ENCODE measurements at places on chromosomes 13 and 19.
A peak's percentile ranks its signal among the peaks of the same experiment; 100 is the strongest.

GRCh38 chr13:53073711-53074110 is 45.1 kb downstream of the OLFM4 start:
- no peak for DNase-seq

DNA sequence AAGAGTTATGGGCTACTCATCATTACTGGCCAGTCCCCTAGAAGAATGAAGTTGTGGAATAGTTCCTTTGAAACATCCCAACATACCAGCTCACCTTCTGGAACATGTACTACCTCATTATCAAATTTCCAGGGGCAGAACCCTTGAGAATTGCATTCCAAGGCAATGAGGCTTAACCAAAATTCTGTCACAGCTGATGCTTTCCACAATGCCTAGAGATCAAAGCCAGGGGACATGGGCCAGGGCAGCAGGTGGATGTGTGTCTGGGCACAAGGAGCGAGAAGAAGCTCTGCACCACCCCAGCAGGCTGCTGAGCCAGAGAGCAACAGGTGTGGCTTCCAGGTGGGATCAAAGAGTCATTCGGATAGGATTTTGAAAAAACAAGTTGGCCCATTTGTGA is 362.1 kb downstream of the EFNB2 start:
- no peak for DNase-seq

DNA sequence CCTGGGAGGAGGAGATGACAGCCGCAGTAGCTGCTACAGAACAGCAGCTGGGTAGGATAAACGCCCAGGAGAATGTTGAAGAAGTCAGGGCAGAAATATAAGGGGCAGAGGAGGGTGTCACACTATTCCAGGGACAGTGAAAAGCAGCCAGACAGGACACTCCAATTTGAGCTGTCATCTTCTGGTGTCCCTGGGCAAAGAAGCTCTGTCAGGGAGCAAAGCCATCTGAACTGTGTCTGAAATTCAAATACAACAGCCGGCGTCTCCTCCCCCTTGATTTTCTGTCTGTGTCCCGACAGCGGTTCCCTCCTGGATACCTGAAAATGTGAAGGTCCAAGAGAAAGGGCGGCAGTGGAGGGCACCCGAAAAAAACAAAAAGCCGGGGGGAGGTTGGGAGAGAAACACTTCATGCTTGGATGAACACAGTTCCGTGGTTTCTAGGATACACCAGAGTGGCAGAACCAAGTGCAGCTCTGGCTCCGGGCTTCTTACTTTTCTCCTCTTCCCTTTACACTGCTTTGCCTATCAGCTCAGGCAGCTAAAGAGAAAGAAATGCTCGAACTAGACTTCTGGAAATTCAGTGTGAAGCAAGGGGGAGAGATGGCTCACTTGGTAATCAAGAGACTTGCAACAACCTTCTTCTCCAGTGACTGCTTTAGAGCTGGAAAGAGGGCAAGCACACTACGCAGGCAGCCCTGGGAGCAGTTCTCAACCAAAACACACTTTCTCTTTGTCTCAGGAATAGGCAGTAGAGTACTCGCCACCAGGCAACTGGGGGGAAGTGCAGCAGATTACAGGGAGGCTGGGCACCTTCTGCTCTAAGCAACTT is 465.6 kb downstream of the ITGBL1 start:
- no peak for DNase-seq

- DNase-seq: no peak
These were observed 41.2 kb downstream of the PCCA start for GRCh38 chr13:100130092-100130491.

DNA sequence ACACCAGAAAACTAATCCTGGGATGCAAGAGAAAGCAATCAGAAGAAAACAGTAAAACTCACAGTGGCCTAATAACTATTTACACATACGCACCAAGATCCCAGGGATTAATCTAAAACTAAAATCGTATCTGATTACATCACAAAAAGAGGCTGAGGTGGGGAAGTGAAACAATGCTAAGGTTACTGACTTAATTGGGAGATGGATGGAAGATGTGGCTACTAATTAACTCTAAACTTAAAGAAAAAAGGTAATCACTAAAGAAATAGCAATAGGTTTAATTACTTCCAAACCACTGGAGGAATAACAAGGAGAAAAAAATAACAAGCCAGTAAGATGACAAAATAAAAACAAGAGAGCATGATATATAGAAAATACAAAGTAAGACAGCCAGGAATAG is 50.4 kb downstream of the NUFIP1 start:
- DNase-seq: no peak

- no peak for DNase-seq
These were observed 644.4 kb downstream of the PCDH9 start for GRCh38 chr13:66585669-66586203.

DNA sequence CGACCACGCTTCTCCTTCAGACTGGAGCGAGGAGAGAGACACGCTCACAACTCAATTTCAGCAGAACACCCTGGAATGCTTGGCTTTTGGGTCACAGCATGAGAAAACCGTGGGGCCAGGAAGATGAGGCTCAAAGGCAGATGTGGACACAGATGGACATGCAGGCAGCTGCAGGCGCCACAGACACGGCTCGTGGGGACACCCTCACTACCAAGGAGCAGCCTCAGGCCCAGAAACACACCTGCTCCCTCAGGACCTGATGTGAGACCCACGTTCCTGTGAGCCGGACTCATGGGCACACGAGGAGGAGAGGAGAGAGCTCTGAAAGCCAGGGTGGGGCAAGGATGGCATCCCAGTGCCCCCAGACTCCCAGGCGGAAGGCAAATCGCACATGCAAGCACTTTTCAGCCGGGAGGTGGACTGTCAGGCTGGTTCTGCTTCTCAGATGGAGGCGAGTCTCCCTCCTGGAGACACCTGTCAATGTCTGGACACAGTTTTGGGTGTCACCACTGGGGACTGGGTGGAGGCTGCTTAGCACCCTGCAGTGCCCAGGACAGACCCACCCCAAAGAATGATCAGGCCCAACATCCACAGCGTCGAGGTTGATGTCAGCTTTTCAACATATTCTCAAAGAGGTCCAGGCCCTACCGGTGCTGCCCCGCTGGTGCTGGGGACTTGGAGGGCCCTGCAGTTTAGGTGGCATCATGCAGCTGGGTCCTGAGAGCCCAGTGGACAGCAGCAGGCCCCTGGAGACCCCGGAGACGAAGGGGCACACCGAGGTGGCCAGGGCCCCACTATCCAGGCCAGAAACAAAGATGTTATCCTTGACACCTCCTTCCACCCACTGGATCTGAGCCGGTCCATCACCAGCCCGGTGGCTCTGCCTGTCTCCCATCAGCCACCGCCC is 2.3 kb downstream of the ABHD17A start:
- DNase-seq: peak; percentile 45

DNA sequence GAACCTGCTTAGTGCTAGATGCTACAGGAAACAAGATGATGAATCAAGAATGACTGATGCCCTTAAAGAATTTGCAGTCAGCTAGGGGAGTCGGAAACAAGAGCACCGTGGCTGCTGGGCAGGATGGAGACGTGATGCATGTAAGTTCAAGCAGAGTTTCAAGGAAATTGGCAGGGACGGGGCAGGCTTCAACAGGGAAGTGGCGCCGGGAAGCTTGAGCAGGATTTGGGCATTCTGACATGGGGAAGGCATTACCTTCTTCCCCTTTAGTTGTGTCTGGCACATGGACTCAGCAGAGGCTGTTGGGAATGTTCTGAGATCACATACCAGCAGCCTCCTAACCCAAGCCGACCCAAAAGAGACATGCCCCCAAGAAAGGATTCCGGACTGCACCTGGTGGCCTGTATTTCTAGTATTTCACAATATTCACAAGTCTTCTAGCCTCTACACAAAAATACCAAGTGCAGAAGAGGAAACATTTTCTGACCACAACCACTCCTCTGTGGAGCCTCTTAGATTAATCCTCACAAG is 138.2 kb downstream of the CRYL1 start:
- no peak for DNase-seq

- no peak for DNase-seq
These were observed 3.8 kb downstream of the RNF126 start for GRCh38 chr19:658916-659839.

GRCh38 chr13:81480634-81481033 is 1139.7 kb upstream of the SPRY2 start:
- DNase-seq: no peak

DNA sequence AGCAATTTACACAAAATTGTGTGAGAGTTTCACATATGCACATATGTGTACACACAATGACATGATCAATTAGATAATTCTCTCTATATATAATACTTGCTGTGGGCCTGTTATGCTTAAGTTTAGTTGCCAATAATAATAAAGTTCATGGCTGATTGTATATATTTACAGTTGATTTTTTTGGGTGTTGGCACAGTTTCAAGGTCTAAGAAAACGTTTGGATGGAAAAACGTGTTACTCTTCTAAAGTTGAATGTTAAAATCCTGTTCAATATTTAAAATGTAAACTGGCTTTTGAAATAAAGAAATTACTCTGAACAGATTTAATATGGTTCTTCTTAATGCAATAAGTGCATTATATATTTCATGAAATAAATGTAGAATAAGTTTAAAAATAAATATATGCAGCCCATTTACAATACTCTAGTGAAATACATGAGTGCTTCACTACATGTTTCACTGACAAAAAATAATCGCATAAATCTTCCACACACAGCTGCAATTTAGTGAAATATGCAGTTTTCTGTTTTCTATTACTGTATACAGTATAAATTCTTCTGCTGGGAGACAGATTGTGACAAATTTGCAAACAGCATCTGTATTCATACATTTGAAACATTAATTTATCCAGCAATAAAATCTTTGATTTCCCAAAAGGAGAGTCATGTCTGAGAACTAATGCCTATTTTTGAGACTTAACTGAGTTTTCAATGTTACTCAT is 586.9 kb upstream of the KLHL1 start:
- DNase-seq: no peak

DNA sequence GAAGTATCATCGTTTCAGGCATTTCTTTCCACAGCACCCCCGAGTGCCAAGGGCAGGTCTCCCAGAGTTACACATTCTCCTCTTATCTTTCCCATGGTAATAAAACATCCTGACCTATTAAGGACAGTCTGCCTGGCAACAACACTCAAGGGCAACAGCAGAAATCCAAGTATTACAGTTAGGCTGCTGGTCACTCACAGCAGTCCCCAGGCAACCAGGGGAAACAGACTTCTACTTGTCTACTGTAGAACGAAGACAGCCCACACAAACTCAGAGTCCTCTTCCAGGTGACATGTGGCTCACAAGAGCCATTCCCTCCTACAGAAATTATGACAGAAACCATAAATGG is 24.3 kb downstream of the RCBTB1 start:
- no peak for DNase-seq

DNA sequence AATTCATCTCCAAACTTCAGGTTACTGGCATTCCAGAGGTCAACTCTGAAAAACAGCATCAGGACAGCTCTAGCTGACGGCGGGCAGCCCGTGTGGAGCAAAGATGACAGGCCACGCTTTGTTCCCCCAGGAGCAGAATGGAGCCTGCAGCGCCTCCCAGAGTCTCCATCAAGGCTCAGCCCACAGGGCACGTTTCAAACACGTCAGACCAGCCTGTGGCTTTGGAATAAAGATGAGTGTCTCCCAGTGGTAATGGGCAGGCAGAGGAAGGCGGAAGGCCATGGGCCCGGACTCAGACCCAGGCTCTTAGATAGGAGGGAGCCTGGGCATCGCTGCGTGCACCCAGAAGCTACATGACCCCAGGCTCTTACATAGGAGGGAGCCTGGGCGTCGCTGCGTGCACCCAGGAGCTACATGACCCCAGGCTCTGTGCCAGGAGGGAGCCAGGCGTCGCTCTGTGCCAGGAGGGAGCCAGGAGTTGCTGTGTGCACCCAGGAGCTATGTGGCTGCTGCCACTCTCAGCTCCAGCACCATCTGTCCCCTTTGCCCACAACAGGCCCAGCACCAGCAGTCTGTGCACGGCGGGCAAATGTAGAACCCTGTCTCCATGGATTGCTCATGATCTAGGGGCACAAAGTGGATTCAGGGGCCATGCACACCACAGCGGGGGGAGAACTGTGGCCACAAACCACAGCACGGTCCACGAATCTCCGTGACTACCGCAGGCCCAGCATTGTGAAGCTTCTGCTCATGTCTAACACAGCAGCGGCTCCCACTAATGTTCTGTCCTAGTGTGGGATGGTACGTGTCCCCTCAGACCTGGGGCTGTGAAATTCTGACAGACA is 47.8 kb upstream of the C13orf46 start:
- no peak for DNase-seq

DNA sequence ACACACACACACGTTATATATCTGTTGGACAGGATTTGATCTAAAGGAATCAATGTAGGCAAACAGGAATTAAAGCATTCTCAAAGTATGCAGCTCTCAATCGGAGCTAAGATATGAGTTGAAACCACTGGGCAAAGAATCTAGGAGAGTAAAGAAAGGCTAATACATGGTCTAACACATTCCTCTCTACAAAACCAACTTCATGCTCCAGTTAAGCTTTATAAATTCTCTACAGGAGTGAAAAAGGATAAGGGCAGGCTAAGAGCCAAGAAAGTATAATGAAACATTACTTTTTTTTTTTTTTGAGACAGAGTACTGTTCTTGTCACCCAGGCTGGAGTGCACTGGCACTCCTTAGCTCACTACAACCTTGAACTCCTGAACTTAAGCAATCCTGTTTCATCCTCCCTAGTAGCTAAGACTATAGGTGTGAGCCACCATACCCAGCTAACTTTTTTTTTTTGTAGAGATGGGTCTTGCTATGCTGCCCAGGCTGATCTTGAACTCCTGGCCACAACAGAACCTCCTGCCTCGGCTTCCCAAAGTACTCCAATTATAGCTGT is 10.6 kb downstream of the FBXL3 start:
- DNase-seq: no peak

DNA sequence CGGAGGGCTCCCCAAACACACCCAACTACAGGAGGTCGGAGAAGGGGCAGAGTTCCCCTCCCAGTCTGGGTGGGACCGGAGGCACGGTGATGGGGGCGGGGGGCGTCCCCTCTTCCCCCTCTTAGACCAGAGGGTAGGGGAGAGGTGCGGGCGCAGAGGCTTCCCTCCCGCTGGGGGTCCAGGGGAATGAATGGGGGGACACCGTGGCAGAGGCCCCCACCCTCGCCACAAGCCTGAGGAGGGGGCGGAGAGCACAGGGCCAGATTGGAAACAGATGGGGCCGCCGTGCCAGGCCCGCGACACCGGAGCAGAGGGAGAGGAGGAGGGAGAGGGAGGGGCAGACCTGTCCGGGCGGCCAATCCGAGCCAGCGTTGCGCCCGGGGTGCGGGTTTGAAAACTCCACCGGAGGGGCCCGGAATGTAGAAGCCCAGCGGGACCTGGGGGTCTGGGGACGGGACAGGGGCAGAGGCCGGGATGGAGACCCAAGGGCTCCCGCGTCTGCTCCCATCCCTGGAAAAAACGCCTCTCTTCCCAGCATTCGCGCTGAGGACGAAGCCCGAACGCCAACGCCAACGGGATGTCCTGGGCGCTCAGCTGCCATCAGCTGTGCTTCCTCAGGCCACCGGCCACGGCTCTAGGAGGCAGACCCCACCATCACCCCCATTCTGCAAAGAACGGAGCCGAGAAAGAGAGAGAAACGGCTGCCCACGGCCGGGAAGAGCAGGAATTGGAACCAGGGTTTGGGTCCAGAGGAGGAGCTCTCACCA is 46.8 kb downstream of the PTPRS start:
- DNase-seq: no peak

GRCh38 chr13:71827241-71827640 is 39.8 kb downstream of the DACH1 start:
- DNase-seq: no peak

GRCh38 chr13:75415694-75416093 is 66.3 kb downstream of the TBC1D4 start:
- no peak for DNase-seq
